ENCODE measurements at places on chromosomes 11 and 22. TPM values are rescaled to one million over a fixed set of nuclear protein-coding genes. Genes with fewer than 3 reads are reported as not detected.

DNA sequence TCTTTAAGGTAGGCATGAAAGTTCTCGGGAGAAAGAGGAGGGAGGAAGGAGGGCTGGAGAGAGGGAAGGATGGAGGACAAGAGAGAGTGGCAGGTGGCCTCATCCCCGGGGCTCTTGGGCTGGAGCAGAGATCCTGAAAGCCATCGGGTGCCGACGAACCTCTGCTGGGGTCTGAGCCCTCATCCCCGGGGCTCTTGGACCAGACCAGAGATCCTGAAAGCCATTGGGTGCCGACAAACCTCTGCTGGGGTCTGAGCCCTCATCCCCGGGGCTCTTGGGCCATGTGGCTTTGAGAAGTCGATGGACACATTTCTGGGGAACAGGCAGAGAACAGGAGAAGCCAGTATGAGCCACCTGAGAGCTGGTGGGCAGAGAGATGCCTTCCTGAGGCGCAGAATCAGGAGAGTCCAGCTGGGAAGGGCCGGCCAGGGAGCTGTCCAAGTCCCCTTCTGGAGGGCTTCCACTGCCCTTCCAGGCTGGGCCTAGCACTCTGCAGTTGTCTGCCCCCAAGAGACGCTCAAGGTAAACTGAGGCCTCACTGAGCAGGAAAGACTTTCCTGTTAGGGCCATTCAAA is 1398.1 kb downstream of the BRD1 start:
- DNase-seq, result no peak

GRCh38 chr11:826836-827145 is 928 bp upstream of the CRACR2B start:
- DNase-seq, result no peak

DNA sequence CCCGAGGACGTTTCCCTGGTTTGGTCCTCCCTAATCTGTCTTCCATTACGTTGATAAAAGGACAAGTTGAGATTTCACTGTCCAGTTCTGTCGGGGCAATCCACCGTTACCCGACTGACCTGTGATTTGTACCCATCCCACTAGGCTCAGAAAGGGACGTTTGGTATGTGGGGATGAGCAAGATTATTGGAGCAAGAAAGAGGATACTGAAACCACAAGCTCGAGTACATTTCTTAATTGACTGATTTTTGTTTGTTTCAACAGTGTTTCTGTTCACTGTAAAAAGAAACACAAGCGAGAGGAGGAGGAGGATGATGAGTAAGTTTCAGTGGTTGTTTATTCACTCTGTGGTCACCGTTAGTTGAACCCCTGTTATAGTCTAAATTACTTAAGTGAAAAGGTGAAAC is 969 bp downstream of the CCDC117 start:
- DNase-seq, result no peak

HEPN1 gene
- total RNA-seq, result not detected

ROM1 gene
- 6.7 TPM for total RNA-seq
